ENCODE measurements at places on chromosomes 16 and 17. TPM values are rescaled to one million over a fixed set of nuclear protein-coding genes. Genes with fewer than 3 reads are reported as not detected.

The TSNAXIP1 gene
- 0.35 TPM for total RNA-seq

The RGS11 gene
- 0.14 TPM for total RNA-seq

- DNase-seq: no peak
Measured at GRCh38 chr16:49453021-49453420, 79.4 kb downstream of the C16orf78 start.

The RAB26 gene
- 0.80 TPM for total RNA-seq

DNA sequence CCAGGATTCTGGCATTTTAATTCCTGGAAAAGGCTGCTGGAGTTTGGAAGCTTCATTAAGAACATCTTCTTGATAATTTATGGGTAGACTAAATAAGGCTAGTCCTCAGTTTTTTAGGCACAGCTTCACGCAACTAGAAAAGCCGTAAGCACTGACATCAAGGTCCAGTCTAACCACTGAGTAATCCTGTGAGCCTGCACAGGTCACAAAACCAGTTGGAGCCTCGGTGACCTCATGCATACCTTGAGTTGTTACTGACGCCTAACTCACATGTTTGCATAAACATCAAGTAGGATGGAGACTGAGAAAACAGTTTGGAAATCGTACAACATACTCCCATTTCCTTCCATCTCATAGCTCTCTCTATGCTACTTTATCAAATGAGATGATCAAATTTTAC lies 63.8 kb upstream of the RCVRN start:
- no peak for DNase-seq

- DNase-seq: no peak
Measured at GRCh38 chr16:88656291-88656980, 5.6 kb upstream of the CYBA start.

The MSLN gene
- not detected for total RNA-seq

The SYNGR3 gene
- 2.0 TPM for total RNA-seq

Measured in activated naive CD4-positive, alpha-beta T cell treated with anti-CD3 and anti-CD28 coated beads, Interleukin-2, amount 50 U/mL, for 72 hours (primary cell).